ENCODE measurements at places on chromosomes 7 and 10.

DNA sequence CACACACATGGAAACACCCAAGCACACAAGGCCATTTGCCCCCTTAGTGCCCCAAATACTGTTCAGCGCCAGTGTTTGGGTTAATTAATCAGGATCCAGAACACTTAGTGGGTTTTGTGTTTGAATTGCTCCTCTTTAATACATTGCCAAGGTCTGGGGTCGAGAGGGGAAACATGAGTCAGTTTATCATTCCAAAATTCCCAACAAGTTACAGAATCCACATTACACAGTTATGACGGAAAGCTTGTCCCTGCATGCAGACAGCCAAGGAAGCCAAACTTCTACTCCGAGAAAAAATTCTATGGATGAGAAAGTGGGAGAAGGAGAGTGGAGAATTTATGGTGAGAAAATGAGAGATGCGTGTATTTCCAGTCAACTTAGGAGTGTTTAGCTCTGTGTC is 189.0 kb downstream of the NPSR1 start:
- DNase-seq = no peak

GRCh38 chr10:93060887-93061593 is 442 bp downstream of the CYP26C1 start:
- DNase-seq = no peak

- no peak for DNase-seq
Observed at GRCh38 chr7:37380831-37381230, 67.8 kb downstream of the ELMO1 start.

GRCh38 chr10:124997771-124998623 is 56.1 kb downstream of the ZRANB1 start:
- no peak for DNase-seq

DNA sequence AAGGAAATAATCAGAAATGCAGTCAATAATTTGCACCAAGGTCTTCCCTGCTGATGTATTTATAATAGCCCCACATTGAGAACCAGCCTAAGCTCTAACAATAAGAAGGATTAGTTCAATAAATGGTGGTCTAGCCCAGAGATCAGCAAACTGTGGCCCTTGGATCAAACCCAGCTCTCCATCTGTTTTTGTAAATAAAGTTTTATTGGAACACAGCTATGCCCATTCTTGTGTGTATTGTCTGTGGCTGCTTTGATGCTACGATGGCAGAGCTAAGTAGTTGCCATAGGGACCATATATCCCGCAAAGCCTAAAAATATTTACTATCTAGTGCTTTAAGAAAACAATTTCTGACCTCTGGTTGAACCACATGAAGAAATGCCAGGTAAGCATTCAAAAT is 154.9 kb downstream of the EMX2 start:
- DNase-seq = no peak

GRCh38 chr10:27611744-27612550 is 107.8 kb downstream of the RAB18 start:
- DNase-seq = no peak

GRCh38 chr7:41472427-41473125 is 230.3 kb downstream of the INHBA start:
- DNase-seq = no peak

DNA sequence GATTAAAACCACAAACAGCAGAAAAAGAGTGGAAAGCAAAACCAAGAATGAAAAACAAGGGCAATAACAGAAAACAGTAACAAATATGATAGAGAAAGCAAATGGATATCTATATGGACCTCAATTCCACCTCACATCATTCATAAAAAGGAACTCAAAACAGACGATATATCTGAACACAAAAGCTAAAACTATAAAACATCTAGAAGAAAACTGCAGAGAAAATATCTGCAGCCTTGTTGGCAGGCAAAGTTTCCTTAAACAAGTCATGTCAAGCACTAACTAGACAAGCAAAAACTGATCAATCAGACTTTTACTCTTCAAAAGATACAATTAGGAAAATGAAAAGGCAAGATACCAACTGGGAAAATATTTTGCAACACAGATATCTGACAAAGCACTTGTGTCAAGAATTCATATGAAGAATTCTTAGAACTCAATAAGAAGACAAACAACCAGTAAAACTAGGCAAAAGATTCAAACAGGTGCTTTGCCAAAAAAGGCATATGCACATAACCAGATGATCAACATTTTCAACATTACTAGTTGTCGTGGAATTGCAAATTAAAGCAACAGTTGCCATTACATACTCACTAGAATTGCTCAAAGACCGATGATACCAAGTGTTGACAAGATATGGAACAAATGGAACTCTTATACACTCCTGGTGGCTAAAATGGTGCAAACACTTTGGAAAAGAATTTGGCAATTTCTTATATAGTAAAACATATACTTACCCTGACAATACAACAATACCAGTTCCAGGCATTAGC is 25.9 kb upstream of the ZMIZ1 start:
- no peak for DNase-seq

- no peak for DNase-seq
Observed at GRCh38 chr10:120011359-120012130, 119.0 kb downstream of the SEC23IP start.

DNA sequence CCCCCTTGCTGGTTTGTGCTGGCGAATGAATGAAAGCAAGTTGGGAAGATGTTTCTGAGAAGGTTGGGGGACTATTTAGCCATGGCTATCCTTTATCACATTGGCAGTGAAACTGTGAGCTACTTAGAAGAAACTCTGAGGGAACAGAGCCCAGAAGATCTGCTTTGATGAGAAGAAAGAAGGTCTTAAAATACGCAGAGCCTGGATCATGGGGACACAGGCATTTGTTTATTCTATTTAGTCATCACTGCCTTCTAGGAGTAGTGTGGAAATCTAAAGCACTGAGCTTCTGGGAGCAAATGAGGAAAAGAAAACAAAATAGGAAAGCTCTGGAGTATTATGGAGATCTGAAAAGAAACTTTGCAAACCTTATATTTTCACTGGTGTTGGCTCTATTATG is 28.5 kb downstream of the CPED1 start:
- no peak for DNase-seq

GRCh38 chr7:4237296-4238235 is 444.5 kb upstream of the FOXK1 start:
- no peak for DNase-seq

DNA sequence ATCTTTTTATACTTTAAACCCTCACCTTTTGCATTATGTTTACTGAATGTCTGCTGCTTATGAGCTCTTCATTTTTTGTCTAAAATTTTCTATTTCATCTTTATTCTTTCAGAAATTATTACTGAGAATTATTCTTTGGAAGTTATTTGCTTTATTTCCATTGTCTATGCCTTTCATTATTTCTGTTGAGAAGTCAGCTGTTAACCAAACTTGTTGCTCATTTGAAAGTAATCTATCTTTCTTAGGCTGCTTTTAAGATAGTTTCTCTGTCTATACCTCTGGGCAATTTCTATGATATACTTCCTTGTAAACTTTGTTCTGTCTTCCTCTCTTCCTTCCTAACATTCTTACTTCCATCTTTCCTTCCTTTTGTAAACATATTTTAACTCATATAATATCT is 1165.9 kb upstream of the CELF2 start:
- no peak for DNase-seq

GRCh38 chr7:121475806-121476205 is 79.7 kb upstream of the FAM3C start:
- no peak for DNase-seq

DNA sequence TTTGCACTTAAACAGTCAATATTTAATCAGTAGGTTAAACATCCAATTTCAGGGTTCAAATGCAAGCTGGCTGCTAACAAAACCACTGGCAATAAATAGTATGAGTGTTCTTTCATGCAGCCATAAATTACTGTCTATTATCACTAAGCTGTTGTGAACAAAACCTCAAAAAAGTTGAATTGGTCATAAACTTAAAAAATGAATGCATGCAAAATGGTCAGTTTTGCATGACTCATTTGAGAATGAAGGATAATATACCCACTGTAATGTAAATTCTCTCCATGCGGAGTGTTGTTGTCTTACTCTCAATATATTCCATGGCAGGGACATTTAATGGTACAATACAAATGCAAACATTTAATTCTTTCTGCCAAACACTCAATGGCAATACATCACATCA is 226.4 kb downstream of the MAGI2 start:
- DNase-seq = no peak

GRCh38 chr7:17031906-17032551 is 150.2 kb upstream of the AGR3 start:
- no peak for DNase-seq

- DNase-seq = no peak
Observed at GRCh38 chr10:36640626-36641025, 484.8 kb upstream of the ANKRD30A start.

GRCh38 chr10:114726820-114727271 is 68.8 kb upstream of the ABLIM1 start:
- DNase-seq = no peak

DNA sequence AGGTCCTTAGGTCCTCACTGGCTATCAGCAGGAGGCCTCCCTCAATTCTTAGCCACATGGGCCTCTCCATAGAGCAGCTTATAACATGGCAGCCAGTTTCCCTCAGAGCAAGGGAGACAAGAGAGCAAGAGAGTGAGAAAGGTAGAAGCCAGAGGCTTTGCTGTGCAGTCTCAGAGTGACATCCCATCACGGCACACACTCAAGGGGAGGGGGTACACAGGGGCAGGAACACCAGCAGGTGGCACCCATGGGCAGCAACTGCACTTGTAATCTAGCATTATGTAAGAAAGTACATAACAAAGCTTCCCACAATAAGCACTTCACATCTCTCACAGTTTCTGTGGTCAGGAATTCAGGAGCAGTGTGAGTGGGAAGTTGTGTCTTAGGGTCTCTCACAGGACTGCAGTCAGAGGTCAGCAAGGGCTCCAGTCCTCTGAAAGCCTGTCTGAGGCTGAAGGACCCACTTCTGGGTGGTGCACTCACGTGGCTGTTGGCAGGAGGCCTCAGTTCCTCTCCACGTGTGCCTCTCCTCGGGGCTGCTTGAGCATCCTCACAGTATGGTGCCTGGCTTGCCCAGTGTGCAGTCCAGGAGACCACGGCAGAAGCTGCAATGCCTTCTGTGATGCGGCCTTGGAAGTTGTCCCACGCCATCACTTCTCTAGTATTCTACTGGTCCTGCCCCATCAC is 159.4 kb downstream of the OAT start:
- DNase-seq = peak; percentile 25

- DNase-seq = peak; percentile 63
Observed at GRCh38 chr7:4682621-4683042, 537 bp downstream of the FOXK1 start.

DNA sequence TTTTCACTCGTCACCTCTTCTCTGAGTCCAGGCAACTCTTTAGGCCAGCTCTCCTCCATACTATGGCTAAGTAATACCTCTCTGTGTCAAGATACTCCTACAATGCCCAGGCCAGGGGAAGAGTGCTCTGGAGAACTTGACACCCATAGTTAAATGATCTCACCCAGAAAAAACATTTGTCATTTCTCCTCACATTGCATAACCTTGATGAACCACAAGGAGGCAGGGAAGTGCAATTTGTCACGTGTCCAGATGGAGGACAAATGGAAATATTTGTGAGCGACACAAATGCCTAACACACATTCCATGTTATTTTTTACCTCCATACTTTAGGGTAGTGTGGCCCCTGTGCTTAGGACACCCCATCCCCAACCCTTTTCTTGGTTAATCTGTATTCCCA is 78.3 kb downstream of the HTR7 start:
- DNase-seq = no peak

- DNase-seq = no peak
Observed at GRCh38 chr10:69891057-69891617, 89.4 kb downstream of the COL13A1 start.

DNA sequence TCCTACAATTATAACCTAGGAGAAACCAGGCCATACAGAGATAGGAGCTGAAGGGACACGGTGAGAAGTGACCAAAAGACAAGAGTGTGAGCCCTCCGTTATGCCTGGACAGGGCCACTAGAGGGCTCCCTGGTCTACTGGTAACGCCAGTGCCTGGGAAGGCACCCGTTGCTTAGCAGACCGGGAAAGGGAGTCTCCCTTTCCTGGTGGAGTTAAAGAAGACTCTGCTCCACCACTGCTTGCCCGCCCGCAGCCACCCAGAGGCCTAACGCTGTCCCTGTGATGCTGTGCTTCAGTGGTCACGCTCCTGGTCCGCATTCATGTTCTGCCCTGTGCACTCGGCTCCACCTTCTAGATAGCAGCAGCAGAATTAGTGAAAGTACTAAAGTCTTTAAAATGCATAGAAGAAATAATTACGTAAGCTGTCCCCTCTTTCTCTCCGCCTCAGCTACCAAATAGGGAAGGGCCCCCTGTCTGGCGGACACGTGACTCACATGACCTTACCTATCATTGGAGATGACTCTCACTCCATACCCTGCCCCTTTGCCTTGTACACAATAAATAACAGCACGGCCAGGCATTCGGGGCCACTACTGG is 34.8 kb downstream of the GRID2IP start:
- DNase-seq = peak; percentile 79

DNA sequence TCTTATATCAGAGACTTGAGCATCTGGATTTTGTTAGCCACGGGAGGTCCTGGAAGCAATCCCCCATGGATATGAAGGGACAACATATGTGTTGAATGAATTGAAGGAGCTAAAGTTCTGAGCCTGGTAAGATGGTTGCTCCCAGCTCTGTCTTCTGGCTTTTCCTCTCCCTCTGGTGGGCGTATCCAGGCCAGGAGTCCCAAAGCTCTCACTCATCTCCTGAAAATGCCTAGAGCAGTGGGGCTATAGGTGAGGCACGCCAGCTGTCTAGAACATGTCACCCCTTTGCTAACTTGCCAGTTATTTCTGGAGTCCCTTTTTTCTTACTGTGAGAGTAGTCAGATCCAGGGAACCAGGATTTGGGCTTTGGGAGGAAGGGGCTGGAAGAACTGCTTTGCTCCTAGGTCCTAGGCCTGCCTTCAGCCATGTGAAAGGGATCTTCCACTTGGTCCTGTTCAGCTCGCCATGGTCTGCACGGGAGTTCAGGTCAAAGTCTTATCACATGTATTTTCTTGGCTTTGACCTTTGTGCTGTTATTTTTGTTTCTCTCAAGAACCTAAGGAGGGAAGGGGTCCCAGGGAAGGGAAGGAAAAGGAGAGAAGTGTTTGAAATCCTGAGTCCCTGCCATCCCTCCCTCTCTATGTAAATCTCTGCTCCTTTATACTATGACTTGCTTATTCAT is 73.6 kb downstream of the MINPP1 start:
- DNase-seq = no peak

- DNase-seq = no peak
Observed at GRCh38 chr10:28985137-28985885, 303.6 kb upstream of the LYZL1 start.

DNA sequence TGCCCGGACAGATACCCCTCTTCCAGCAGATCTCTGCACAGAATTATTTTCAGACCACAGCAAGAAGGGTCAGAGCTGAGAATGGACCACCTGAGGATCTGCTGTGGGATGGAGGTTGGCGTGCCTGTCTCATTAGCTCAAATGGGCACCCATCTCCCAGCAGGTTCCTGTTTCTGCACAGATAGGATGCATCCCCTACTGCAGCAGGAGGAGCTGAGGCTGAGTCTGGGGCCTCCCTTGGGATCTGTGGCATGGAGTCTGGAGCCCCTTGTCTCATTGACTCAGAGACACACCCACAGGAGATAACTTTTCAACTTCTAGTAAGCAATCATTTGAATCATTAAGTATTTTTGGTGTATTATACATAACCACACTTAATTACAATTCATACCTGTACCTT is 212.7 kb downstream of the ADK start:
- no peak for DNase-seq

Data from activated T-cell treated with anti-CD3 and anti-CD28 coated beads, Interleukin-2, amount 50 U/mL, for 48 hours (primary cell).